ENCODE measurements at places on chromosomes 3 and 15. TPM values are rescaled to one million over a fixed set of nuclear protein-coding genes. Genes with fewer than 3 reads are reported as not detected.

GRCh38 chr15:81856634-81857026, 189.2 kb downstream of the MEX3B start:
- DNase-seq = no peak

DNA sequence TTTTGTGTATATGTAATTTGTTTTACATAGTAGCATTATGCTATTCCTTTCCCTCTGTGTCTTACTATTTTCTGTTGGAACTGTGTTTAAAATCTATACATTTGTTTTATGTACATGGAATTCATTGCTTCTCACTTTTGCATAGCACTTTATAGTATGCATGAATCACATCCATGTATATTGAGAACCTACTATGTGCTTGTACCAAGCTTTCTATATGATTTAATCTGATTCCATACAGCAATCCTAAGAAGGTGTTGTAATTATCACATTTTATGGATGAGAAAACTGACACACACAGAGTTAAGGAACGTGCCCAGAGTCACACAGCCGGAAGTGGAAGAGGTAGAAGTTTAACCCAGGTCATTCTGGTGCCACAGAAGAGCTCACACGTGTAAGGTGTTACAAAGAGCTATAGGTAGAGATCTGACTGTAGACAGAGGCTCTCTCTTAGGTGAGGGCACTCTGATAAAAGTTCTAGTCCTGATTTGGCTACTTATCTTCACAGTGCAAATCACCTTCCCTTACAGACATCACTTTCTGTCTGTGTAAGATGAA, 3.5 kb upstream of the SMAD3 start:
- no peak for DNase-seq

DNA sequence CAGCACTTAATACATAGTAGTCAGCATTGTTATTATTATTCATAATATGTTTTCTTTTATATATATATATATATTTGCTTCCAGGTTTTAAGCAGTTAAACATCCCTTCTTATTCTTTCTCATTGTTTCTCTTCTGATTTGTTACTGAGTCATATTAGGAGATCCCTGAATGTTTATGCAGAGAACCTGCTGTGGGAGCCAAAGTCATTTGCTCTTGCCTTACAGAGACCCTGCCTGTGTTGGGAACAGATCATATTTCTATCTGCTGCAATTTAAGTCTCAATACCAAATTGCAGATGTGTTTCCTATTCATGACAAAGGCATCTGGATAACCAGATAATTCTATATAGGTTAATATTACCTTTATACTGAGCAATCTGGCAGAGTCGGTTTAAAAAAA, 323.0 kb upstream of the UMPS start:
- no peak for DNase-seq

DNA sequence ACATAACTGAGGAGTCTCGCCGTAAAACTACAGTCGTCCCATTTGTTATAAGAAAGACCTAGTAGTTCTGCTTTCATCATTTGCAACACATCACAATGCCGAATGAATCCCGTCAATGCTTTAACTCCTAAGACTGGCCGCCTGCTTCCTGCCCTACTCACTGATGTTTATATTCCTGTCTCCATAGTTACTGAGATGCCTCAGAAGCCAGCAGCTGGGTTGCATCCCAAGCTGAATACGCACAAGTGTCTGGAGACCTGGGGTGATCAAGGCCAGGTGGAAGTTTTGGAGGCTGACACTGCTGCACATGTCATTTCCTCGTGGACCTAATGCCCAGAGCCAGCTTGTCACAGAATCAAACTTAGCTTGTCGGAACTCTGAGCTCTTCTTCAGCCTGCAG, 95.2 kb upstream of the UBE2E1 start:
- no peak for DNase-seq

GRCh38 chr3:184174284-184174645, 390 bp upstream of the AP2M1 start:
- DNase-seq = no peak

DNA sequence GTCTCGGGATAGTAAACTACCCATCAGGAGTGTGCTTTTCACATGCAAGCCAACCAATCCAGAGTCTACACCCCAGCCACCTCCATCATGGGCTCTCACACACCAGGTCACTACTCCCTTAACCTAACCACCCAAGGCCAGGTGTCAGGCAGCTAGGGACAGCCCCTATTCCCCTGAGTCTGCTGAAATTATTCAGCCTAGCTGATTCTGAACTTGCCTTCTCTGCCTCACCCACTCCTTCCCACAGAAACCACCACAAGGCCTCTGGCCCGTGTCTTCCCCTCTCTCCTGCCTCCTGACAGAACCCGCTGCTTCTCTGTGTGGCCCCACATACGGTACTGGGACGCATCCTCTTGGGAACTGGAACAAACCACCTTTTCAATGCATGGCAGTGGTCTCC, 82.1 kb downstream of the PCSK6 start:
- DNase-seq = no peak

DNA sequence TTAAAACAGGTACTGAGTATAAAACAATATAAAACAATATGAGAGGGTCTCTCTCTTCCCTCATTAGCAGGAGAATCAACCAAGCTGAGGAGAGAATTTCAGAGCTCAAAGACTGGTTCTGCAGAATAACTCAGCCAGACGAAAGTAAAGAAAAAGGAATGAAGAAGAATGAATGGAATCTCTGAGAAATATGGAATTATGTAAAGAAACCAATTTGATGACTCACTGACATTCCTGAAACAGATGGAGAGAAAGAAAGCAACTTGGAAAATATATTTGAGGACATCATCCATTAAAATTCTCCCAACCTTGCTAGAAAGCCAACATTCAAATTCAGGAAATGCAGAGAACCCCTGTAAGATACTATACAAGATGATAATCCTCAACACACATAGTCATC, 630.9 kb downstream of the PYDC2 start:
- no peak for DNase-seq

DAG1 gene
- 54.4 TPM for polyA plus RNA-seq

STRA6 gene
- polyA plus RNA-seq = 27.9 TPM

CBLB gene
- polyA plus RNA-seq = 4.4 TPM
